ENCODE measurements at places on chromosomes 12 and 14.

DNA sequence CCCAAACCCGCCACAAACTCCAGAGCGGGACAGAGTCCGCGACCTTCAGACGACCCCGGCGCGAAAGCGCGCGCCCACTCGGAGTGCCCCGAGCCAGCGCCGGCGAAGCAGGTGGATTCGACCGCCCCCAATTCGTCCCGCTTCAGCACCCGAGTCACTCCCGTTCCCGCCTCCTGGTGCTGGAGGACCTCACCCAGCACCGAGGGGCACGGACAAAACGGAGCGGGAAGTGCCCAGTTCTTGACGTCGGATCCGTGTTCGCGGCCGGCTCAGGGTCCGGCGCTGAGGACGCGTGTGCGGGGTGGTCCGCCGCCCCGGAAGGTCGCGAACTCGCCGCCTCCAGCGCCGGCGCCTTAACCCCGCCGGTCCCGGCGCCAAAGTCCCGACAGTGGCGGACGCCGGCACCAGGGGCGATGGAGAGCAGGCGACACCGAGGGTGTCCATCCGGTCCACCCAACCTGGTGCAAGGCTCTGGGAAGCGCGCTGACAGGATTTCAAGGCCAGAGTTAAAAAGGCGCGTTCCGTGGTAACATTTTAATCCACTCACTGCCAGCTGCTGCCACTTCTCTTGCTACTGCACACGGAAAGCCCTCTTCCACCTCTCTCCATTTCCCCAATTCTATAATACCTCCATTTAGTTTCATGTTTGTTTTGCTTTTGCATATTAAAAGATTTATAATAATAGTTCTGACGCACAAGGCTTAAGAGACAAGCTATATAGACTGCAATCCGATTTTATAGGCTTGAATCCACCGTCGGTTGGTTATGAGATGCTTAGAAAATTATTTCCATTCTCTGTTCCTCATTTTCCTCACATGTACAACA lies 240.0 kb upstream of the CPNE8 start:
- DNase-seq: no peak

- no peak for DNase-seq
Measured at GRCh38 chr12:132954471-132955048, 1.5 kb downstream of the ZNF605 start.

- no peak for DNase-seq
Measured at GRCh38 chr14:103380719-103381377, 4.4 kb upstream of the MARK3 start.

GRCh38 chr14:89501381-89501780 lies 84.3 kb upstream of the FOXN3 start:
- no peak for DNase-seq

GRCh38 chr12:47901063-47901717 lies 3.6 kb downstream of the VDR start:
- no peak for DNase-seq

DNA sequence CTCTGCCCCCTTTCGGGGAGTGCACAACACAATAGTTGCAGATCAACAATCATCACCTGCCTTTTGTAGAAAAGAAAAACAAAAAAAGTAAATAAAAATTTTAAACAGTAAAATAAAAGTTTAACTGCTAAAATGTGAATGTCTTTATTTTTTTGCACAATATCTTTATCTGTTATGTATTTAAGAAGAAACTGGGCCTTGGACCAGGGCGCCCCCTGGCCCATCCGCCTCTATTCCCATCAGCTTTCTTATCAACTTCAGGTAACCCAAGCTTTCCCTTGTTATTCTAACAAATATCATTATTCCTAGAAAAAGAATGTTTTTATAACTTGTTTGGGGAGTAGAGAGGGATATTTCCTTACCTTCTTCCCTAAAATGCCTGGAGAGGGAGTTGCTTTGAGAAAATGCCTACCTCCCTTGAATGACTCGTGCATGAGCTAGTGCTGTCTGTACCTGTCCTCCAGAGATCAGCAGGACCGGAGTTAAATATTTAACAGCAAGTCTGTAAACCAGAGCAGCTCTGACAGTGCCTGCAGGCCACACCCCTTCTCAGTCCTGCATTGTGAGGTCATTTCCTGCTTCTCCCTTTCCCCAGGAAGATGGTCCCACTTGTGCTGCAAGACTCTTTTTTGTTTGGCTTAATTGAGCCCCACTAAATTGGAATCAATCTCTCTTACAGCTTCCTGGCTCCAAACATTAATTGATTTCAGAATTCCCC lies 192.8 kb upstream of the RGS6 start:
- DNase-seq: no peak

- DNase-seq: no peak
Measured at GRCh38 chr12:50507474-50507838, 2.7 kb downstream of the DIP2B start.

DNA sequence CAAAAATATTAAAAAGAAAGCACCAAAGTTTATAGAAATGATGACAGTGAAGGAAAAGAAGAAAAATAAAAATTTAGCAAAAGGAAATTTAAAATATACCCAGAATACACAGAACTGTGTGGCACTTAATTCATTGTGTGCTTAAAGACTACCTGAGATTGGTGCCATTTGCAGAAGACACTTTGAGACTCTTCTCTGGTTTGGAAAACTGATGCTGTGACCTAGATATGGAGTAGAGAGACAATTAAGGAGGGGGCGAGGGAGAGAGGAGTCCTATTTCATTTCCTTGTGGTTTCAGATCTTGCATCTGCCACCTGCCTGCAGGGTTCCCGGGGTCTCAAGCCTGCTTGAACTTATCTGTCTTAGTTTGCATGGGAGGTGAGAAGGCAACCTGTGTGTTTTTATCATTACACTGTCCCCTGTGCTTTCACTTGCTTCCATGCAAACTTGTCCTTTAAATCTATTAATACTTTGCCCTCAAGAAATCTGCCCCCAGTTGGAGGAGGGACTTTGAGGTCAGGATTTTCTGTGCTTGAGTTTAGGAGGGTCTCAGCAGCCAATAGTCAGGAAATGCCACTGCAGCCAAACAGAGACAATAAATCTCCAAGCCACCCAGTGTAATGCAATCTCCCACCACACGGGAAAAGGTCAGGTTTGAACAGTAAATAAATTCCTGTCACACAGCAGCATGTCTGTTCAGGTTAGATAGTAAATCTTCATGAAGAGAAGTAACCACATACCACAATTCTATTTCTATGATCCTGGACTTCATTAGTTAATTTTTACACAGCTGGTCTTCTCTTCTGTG lies 119.4 kb downstream of the CAND1 start:
- no peak for DNase-seq

DNA sequence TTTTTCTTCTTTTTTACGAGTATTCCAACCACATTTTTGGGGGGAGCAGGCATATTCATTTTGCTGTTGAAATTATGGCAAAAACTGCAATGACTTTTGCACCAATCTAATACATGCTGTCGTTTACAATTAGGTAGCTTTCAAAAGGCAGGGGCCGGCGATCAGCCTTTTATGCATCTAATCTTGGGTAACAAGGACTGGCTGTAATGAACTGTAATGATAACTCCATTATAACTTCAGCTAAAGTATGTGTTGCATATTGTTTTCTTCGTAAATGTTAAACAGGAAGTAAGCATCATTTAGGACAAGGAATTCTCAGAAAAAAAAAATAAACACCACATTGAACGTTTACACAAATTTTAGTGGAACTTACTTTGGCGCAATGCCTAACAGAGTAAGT lies 30.3 kb upstream of the KLRF1 start:
- no peak for DNase-seq

GRCh38 chr14:34596891-34597290 lies 33.1 kb downstream of the SNX6 start:
- DNase-seq: no peak

DNA sequence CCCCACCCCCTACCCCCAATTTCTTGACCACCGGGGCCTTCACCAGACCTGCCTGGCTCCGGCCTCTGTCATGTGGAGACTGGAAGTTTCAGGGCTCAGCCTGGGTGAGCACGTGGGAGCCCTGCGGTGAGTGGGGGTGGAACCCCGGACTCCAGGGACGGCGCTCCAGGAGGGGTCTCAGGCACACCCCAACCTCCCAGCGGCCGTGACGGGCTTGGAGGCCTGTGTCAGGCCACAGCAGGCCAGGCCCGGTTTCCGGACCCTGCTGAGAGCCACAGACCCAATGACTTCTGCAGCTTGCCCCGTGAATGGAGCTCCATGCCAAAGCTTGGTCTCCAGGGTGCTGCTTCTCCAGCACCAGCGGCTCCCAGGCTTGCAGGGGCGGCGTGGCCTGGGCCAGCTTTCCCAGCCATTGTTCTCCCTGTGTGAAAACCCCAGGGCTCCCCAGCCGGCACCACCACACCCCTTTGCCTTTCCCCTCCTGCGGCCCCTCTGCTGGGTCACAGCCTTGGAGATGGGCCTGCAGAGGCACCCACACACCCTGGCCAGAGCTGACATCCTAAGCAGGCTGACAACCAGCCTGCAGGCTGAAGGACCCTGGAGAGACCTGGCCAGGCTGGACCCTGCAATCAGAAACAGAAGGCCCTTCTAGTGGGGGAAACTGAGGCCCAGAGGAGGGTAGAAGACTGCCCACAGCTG lies 186.2 kb upstream of the C14orf180 start:
- no peak for DNase-seq

DNA sequence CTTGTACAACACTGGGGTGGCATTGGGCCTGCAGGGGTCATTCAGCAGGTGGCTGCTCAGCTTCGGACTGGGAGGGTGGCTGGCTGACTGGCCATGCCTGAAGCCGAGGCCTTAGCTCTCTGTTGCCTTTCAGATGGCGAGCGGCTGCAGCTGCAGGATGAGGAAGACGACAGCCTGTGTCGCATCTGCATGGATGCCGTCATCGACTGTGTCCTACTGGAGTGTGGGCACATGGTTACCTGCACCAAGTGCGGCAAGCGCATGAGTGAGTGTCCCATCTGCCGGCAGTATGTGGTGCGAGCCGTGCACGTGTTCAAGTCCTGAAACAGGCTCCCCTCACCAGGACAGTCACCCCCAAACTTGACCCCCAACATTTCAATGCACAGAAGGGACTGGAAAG lies 23.3 kb downstream of the RNF34 start:
- no peak for DNase-seq

- no peak for DNase-seq
Measured at GRCh38 chr12:40248585-40249297, 23.9 kb downstream of the LRRK2 start.

DNA sequence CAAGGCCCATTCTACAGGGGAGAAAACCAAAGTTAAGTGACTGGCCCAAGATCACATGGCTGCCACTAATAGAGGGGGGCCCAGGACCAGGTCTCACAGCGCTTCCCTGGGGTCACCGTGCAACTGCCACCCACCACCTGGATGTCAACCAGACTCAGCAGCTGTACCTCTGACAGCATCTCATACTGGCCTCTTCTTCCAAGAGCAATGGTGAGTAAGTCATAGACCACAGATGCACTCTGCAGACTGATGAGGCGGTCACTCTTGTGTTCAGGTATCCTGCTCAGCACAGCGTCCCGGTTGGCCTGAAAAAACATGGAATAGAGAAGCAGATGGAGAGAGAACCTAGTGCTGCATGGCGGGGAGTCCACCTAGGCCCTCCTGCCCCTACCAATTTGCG lies 139.9 kb downstream of the TTC7B start:
- DNase-seq: no peak

DNA sequence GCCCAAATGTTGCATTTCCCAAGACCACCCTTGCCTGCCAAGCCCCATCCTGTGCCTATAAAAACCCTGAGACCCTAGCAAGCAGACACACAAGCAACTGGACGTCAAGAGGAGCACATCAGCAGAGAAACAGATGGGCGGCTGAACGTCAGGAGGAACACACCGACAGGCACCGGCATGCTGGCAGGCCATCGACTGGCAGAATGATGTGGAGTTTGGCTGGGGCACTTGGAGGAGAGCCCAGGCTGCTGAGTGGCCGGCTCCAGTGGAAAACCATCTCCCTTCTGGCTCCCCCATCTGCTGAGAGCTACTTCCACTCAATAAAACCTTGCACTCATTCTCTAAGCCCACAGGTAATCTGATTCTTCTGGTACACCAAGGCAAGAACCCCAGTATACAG lies 130.1 kb downstream of the SLC41A2 start:
- no peak for DNase-seq

GRCh38 chr14:94322648-94323570 lies at the start of gene SERPINA6:
Gene SERPINA6 (minus strand): TSS chr14:94323336. CDS start chr14:94314648, 8,688 bp downstream.
- DNase-seq: no peak

DNA sequence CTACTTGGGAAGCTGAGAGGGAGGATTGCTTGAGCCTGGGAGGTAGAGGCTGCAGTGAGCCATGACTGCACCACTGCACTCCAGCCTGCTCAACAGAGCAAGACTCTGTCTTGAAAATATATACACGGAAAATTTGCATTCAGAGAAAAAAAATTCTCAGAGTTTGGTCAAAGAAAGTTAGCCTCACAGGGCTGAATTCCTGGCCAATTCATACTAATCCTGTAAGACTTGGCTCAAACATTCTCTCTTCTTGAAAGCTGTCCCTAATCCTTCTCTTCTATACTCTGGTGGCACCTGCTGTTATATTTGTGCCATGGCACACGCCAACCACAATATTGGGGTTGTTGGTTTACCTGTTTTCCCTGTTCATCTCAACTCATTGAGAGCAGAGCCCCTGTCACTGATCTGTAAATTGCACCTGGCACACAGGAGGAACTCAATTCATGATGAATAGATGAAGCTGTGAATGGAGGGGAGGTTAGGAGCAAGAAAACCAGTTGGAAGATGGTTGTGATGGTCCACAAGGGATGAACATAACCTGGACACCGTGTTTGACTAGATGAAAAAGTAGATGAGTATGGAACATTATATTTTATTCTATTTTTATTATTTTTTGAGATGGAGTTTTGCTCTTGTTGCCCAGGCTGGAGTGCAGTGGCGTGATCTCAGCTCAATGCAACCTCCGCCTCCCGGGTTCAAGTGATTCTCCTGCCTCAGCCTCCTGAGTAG lies 36.8 kb upstream of the SPTSSA start:
- no peak for DNase-seq

DNA sequence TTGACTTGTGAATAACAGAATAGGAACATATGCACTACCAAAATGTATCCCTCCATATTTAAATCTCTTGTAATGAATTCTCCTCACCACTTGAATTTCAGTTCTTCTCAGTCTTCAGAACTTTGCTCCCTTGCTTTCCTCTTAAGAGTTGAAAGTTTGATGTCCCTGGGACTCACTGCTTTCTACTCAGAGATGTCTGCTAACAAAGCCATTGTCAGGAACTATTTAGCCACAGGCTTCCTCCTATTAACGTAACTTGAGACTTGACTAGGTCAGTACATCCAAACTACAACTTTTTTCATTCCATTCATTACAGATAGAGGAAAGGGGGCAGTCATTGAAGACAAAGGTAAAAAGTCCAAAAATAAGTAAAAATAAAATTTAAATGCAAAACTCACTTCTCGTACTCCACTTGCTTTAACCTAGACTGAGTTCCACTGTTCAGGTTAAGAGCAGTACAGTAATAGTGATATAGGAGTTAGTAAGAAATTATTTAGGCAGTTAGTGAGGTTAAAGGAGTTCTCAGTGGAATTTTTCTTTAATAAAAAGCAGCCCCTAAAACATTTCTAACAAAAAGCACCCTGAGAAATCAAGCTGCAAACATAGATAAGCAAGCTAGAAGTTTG lies 364.2 kb downstream of the SOX5 start:
- no peak for DNase-seq

GRCh38 chr12:53532021-53532420 lies 24.7 kb upstream of the NPFF start:
- DNase-seq: no peak
